ENCODE measurements at places on chromosomes 6 and 20.

- DNase-seq, result no peak
These were observed 105.7 kb downstream of the MTFR2 start for GRCh38 chr6:136144251-136145023.

DNA sequence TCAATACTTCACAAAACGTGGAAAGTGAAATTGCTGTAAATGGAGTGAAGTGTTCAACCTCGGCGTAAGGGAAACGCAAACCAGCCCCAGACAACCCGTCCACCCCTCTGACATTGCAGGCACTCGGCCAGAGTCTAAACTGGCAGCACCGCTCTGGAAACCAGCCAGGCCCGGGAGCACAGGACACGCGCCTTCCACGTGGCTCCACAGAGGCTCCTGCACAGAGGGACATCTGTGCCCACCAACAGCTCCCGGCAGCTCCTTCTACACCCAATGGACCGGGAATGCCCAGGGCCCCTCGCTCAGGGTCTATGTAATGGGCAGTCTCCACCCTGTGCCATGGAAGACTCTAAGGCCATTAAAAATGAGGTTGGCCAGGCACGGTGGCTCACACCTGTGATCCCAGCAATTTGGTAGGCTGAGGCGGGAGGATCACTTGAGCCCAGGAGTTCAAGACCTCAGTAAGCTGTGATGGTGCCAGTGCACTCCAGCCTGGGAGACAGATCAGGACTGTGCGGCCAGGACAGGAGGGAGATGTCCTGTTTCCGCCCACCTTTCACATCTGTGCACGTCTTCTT lies 3.4 kb upstream of the HELZ2 start:
- no peak for DNase-seq

- no peak for DNase-seq
These were observed 5.2 kb downstream of the SLC35D3 start for GRCh38 chr6:136927292-136927691.

DNA sequence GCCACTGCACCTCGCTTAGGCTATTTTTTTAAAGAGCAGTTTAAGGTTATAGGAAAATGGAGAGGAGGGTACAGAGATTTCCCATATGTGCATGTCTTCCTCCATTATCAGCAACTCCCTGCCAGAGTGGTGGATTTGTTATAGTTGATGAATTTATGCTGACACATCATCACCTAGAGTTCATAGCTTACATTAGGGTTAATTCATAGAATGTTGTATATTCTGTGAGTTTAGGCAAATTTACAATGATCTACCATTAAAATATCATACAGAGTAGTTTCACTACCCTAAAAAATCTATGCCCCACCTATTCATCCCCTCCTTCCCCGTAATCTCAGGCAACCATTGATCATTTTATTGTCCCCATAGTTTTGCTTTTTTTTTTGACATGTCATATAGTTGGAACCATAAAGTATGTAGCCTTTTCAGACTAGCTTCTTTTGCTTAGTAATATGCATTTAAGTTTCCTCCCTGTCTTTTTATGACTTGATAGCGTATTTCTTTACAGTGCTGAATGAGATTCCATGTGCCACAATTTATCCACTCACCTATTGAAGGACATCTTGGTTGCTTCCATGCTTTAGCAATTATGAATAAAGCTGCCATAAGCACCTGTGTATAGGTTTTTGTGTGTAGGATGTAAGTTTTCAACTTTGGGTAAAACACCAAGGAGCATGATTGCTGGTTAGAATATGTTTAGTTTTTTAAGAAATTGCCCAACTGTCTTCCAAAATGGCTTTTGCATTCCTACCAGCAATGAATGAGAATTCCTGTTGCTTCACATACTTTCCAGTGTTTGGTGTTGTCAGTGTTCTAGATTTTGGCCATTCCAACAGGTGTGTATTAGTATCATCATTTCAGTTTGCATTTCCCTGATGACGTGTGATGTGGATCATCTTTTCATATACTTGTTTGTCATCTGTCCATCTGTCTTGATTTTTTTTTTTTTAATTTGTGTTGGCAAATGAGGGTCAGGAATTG lies 60.2 kb downstream of the NCOA3 start:
- no peak for DNase-seq

DNA sequence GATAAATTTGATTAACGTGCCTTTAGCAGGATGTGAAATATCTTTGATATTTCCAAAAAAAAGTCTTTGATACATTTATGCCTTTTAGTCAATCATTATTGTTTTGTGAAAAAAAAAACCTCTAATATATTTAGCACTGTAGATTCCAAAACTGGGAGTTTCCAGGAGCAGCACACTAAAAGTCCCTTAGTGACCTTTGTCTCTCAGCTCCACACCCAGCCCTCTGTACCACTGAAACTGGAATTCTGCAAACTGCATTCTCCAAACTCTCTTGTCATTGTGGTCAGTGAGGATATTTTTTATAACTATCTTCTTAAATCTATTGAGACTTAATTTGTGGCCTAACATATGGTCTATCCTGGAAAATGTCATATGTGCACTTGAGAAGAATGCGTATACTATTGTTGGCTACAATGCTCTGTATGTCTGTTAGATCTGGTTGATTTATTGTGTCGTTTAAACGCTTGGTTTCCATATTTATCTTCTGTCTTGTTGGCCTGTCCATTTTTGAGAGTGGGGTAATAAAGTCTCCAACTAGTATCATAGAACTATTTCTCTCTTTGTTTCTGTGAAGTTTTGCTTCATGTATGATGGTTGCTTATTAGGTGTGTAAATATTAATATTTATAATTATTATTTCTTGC lies 73.2 kb upstream of the CNKSR3 start:
- no peak for DNase-seq

GRCh38 chr6:27761391-27761790 lies 150.8 kb downstream of the OR2B2 start:
- no peak for DNase-seq

DNA sequence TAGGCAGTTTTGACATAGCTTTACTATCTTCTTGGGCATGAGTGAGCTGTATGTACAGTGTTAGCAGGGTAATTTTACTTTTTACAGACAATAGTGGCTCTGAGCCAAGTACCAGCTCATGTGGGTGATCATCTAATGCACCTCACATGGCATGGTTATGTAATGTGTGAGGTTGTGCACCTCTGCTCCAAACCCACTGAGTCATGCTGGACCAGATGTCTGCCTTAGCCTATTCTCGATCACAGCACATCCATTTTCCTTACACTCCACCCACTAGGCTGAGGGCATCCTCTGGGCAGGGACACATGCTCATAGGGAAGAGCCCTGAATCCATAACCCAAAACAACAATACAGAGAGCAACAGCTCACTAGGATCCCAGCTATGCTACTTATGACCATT lies 71.6 kb upstream of the FBXL4 start:
- DNase-seq, result no peak

DNA sequence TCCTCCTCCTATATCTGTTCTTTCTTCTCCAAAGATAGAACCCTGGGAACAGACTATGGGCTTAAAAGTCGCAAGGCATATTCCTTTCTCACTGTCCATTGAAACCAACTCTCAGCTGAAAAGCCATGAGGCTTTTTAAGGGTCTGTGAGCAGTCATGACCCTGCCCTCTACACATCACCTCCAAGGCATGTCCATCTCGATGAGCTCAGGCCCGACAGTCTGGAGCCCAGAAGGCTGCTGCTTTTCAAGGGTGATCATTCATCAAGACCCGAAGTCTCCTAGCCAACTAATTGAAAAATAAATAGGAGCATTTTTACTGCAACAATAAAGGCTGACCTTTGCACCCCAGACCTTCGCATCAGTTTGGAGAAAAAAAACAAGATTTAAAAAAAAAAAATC lies 378.8 kb upstream of the NRSN1 start:
- DNase-seq, result no peak

DNA sequence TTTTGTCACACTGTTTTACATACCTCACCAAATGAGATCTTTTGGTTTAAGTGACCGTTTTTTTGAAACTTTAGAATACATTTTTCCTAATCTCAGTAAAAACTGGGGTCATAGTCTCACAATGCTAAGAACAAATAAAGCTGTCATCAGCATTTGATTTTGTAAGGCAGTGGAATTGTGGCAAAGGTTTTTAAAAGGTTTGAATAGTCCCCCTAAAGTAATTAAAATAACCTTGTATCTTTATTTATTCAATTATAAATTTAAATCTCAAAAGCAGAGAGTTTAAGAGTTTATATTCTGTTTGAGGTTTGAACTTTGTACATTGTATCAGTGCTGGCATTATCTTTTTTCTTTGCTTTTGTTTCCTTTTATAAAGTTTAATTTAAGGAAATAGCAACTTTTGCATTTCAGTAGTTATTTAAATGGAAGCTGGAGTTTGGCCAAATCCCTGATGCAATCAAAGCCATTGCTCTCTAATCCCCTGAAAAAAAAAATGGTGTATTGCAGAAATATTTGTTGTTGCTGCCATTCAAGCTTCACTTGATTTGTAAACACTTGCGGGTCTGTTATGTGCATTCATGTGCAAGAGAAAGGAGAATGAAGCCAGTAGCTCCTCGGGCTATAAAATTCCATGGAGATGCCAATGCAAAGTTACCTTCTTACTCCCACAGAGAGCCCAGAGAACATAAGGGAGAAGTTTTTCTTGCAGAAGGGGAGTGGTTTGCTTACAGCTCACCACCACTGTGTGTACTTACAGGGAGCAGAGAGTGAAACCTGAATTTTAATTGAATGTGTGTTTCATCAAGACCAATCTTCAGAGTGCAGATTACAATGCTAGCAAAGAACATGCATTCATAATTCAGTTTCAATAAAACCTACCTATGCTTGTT lies 391.8 kb downstream of the ARHGAP18 start:
- DNase-seq, result no peak

GRCh38 chr20:59804871-59805665 lies 128.4 kb downstream of the SYCP2 start:
- DNase-seq, result no peak

GRCh38 chr20:54649511-54649962 lies 174.1 kb downstream of the DOK5 start:
- DNase-seq, result peak; percentile 34

DNA sequence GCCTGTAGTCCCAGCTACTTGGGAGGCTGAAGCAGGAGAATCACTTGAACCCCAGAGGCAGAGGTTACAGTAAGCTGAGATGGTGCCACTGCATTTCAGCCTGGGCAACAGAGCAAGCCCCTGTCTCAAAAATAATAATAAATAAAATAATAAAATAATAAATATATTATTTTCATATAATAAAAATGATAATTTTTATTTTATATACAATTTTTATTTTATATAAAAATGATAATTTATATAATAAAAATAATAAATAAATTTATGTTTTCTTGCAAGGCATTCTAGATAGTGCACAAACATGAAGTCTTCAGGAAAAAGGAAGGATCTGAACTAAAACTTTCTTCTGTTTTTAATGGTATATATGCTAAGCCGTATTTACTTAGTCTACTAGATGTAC lies 12.6 kb upstream of the SGK1 start:
- no peak for DNase-seq

DNA sequence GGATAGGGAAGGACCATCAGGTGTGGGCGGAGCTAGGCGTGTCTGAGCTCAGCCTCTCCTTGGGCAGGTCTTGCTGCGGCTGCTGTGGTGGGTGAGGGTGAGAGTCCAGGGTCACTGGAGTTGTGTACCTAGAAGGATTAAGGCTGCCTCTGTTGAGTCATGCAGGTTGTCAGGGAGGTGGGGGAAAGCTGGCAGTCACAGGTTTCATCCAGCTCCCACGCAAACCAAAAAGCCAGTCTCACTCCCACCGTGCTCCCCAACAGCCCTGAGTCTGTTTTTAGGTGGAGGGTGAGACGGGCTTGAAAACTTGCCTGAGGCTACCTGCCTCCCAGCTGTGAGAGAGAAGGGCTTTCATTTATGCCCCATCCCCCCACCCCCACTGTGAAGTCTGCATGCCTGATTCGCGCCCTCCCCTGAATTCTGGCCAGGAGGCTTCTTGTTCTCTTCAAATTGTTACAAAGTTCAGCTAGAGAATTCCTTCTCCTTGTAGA lies 161.5 kb downstream of the MYLK4 start:
- DNase-seq, result no peak

DNA sequence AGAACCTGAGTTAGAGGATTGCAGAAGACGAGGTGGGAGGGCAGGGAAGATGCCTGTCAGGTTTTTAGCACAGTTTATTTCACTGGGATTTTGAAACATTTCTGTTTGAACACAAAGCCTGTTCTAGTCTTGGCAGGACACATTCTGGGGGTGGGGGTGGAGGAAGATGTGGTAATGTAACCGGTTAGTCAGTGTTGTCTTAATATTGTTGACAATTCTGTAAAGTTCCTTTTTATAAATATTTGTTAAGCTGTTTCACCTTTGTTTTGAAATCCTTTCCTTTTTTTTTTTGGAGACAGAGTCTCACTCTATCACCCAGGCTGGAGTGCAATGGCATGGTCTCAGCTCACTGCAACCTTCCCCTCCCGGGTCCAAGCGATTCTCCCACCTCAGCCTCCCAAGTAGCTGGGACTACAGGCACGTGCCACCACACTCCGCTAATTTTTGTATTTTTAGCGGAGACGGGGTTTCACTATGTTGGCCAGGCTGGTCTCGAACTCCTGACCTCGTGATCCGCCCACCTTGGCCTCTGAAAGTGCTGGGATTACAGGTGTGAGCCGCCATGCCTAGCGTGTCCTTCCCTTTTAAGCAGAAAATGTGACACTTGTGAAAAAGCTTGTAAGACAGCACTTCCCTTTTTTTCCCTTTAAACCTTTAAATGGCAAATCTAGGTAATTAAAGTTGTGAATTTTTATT lies 20.2 kb downstream of the SLC9A8 start:
- no peak for DNase-seq

- no peak for DNase-seq
These were observed 11.3 kb downstream of the TFAP2B start for GRCh38 chr6:50829898-50830444.

GRCh38 chr6:104601131-104601651 lies 258.5 kb downstream of the HACE1 start:
- no peak for DNase-seq

DNA sequence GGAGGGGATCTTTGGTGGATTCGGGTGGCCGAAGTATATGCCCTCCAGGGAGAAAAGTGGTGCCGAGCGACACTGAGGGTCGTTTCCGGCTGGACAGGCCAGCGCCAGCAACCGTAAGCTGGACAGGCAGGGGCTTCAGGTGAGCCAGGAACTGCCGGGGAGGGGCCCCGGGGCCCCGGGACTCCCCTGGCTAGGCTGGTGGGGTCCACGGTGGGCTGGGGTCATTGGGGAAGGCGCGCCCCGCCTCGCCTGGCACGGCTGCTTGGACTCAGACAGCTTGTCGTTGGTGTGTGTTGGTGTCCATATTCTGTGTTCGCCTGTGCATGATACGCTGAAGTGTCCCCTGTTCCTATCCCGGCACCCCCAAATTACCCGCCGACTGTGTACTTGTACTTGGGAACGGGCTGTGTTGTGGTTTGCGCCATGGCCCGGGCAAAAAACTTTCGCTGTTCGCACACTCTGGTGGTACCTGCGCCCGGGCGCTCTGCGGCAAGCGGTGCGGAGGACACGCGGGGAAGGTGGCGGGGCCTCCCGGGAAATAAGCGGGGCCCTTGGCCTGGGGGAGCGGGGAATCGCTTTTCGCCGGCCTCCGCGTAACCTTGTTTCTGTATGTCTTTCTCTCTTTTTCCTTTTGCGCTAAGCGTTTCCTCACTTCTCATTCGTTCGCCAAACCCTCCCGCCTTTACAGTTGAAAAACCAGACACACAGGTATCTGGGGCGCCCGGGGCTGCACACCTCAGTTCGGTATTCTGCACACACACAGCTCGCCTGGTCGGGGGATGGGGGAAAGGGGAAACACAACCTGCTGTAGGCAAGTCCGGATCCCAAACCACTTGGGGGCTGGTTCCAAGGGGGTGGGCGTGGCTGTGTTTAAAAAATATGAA lies 3.2 kb downstream of the GNAS start:
- DNase-seq, result no peak

GRCh38 chr6:44493593-44493992 lies 106.1 kb downstream of the CDC5L start:
- no peak for DNase-seq

GRCh38 chr6:154606457-154606856 lies 96.0 kb upstream of the CNKSR3 start:
- DNase-seq, result no peak

Measured in skin of body (tissue), 3 donors.